Osteocyte (in vitro differentiated cells): ENCODE measurements at places on chromosomes 7 and 10. TPM values are rescaled to one million over a fixed set of nuclear protein-coding genes. Genes with fewer than 3 reads are reported as not detected.
A peak's percentile ranks its signal among the peaks of the same experiment; 100 is the strongest.

DNA sequence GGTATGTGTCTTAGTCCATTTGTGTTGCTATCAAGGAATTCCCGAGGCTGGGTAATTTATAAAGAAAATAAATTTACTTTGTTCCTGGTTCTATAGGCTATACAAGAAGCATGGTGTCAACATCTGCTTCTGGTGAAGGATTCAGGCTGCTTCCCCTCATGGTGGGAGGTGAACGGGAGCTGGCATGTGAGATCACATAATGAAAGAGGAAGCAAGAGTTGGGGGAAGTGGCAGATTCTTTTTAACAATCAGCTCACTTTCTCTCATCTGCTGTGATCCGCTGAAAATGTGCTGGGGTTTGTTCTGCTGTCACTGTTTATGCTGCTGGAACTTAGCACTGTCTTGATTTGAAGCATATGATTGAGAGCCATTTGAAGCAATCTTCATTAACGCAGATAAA lies 730.0 kb upstream of the SORCS1 start:
- no peaks in the 10 kb centered on the region for H3K4me1 ChIP-seq
- no peak for DNase-seq
- no peaks in the 10 kb centered on the region for H3K27me3 ChIP-seq
- H3K36me3 ChIP-seq, result no peaks in the 10 kb centered on the region

GRCh38 chr10:70064486-70064885 lies 11.8 kb downstream of the MACROH2A2 start:
- H3K36me3 ChIP-seq, result peaks cover 5% of the 10 kb centered on the region
- no peak overlapping the region for H3K4me3 ChIP-seq
- H3K27me3 ChIP-seq, result no peaks in the 10 kb centered on the region
- H3K4me1 ChIP-seq, result no peaks in the 10 kb centered on the region

GRCh38 chr7:8931906-8932646 lies 498.7 kb downstream of the NXPH1 start:
- H3K36me3 ChIP-seq, result no peaks in the 10 kb centered on the region
- H3K27me3 ChIP-seq, result no peaks in the 10 kb centered on the region
- H3K4me1 ChIP-seq, result peaks cover 7% of the 10 kb centered on the region
- H3K27ac ChIP-seq, result no peak overlapping the region
- no peak for DNase-seq

DNA sequence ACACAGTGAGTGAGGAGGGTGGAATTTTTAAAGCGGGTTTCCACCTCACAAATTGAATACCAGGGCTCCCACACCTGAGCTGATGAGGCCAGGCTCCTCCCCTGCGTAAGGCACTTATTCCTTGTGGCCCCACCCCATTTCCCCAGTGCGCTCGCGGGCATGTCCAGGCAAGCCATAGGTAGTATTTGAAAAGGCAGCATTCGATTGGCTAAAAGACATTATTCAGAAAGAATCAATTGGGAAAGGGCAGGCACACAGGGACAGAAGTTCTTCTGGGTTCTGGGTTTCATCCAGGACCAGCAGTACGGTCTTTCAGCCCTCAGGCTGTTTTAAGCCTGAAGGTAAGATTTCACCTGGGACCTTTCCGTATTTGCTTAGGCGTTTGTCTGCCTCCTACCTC lies 222.3 kb downstream of the BBS9 start:
- no peak overlapping the region for H3K27ac ChIP-seq
- H3K36me3 ChIP-seq, result peaks cover 6% of the 10 kb centered on the region
- DNase-seq, result no peak
- H3K27me3 ChIP-seq, result no peaks in the 10 kb centered on the region
- H3K4me3 ChIP-seq, result no peak overlapping the region
- peaks cover 3% of the 10 kb centered on the region for H3K4me1 ChIP-seq

DNA sequence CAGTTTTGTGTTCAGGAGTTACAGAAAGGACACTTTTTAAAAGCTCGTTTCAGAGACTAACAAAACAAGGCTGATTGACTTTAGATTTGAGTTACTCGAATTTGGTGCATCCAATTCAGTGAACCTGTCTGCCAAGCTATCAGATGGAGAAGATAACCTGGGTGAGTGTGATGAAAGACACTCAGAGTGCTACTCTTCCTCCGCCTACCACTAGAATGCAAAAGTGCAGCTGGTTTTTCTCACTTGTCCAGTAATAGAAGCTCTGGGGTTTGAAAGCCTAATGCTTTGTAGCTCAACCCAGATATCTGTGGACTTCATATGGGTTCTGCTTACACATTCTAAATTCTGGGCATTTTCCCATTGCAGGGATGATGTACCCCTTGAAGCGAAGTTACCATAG lies 82.8 kb upstream of the NPY start:
- no peak for DNase-seq
- H3K36me3 ChIP-seq, result no peaks in the 10 kb centered on the region
- H3K4me1 ChIP-seq, result no peaks in the 10 kb centered on the region
- H3K27ac ChIP-seq, result no peak overlapping the region

DNA sequence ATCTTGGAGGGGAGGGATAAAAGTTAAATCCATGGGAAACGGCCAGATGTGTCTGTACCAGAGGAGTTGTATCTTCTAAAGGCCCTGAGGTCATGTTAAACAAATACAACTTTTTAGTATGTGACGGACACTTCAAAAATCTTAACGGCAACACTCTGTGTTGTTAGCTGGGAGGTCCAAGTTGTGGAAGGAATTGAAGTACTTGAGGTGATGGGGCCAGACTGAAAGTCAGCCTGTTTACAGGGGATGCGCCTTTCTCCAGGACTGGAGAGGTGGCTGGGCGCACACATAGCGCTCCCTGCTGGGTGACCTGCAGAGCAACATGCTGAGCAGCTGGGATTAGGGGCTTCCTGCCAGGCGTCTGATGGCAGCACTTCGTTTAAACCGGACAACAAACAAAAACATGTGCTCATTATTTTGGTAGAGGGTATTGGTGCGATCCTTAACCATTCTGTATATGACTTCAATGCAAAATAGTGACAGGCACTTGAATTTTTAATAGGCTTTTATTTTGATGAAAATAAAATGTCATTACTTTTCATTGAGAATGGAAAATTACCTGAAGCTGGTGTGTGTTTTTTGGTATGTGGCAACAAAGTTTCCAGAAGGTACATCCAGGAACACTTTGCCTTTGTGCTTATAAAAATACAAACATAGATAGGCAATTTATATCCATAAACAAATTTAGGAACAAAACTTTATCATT lies 198.2 kb downstream of the MLLT10 start:
- H3K4me3 ChIP-seq, result no peak overlapping the region
- H3K27me3 ChIP-seq, result no peaks in the 10 kb centered on the region
- peak overlapping the region; percentile 65 for H3K27ac ChIP-seq
- H3K36me3 ChIP-seq, result peaks cover 34% of the 10 kb centered on the region
- DNase-seq, result no peak
- H3K4me1 ChIP-seq, result peaks cover 57% of the 10 kb centered on the region

DNA sequence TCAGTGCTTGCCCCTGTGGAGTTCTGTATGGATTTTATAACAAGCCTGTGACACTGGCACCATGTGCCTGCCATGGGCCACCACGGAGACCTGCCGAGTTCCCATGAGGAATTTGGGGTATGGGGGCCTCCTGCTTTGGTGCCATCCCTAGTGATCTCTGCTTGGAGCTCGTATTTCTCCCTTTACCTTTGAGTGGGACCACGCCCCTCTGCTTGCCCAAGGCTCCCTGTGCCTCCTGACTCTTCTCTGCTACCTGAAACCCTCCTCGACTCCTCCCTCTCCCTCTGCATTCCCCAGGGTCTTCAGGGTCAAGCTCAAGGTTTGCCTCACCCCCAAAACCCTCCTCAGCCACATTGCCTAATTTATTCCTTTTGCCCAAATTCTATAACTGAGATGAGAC lies 225.0 kb downstream of the BUB3 start:
- no peak overlapping the region for H3K27ac ChIP-seq
- H3K4me1 ChIP-seq, result no peaks in the 10 kb centered on the region
- H3K4me3 ChIP-seq, result no peak overlapping the region
- DNase-seq, result no peak
- no peaks in the 10 kb centered on the region for H3K36me3 ChIP-seq

- no peak overlapping the region for H3K4me3 ChIP-seq
- H3K36me3 ChIP-seq, result no peaks in the 10 kb centered on the region
- DNase-seq, result no peak
- H3K4me1 ChIP-seq, result no peaks in the 10 kb centered on the region
- no peaks in the 10 kb centered on the region for H3K27me3 ChIP-seq
Measured at GRCh38 chr7:103912891-103913605, 76.4 kb downstream of the RELN start.

DNA sequence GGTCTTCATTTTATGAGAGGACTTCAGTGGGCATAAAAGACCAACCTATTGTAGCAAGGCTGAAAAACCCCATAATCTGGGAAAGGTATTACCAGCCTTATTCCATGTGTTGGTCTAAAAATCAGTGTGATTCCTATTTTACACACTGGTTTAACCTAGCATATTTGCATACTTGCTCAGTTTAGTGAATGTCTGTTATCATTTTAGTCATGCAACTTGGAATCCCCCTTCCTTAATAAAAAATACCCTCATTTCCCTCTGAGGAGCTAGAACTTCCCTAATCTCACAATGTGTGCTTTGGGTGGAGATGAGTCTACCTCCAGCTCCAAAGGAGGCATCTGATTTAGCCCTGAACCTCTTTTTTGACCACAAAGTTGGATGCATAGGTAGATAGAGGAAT lies 312.8 kb upstream of the SORCS1 start:
- no peaks in the 10 kb centered on the region for H3K27me3 ChIP-seq
- no peak for DNase-seq
- H3K36me3 ChIP-seq, result no peaks in the 10 kb centered on the region

DNA sequence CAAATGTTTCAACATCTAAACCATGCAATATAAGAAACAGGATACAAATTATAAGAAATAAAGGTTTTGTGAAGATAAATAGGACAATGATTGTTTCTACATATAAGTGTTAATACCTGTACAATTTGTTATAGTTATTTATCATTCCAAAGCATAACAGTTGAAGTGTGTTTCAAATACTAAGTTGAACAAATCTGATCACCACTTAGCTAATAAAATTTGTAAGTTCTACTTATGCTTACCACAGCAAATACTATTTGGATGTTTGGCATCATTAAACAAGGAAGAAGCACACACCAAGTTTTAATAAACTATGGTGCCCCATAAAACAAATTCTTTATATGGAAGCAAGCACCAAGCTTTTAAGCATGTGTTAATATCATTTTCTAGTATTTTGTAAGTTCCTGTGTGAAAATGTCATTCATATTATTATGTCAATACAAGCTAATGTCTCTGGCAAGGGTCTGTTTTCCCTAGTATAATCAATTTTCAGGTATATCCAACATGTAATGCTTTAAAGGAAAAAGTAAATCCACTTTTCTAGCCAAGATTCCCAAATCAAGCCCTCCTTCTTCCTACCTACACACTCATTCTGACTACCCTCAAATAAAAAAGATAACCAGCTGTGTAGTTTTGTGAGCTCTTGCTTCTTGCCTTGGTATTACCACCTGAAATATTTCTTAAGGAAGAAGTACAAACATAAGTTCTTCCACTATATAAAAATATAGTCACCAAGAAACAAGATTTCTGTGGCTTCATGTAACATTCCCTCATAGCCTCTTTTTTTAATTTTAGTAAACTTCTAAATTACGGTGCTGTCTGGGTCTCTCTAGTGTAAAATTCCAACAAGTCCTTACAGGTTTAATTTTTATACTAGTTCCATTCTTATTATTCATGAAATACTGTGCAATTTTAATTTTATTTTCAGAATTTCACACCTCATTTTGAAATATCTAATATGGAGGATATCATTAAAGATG lies 9.2 kb downstream of the SKAP2 start:
- H3K36me3 ChIP-seq, result no peaks in the 10 kb centered on the region
- peaks cover 50% of the 10 kb centered on the region for H3K27me3 ChIP-seq
- H3K4me3 ChIP-seq, result no peak overlapping the region
- no peak for DNase-seq
- H3K27ac ChIP-seq, result no peak overlapping the region
- peaks cover 4% of the 10 kb centered on the region for H3K4me1 ChIP-seq

Gene WNT8B
- total RNA-seq, result not detected in 2 replicates

Gene ATOH7
- total RNA-seq, result not detected in 2 replicates

Gene PCGF5
- 27.8 and 31.2 TPM in 2 replicates for total RNA-seq

Gene CCDC172
- total RNA-seq, result not detected in 2 replicates
